ENCODE measurements at places on chromosomes 6 and 20. TPM values are rescaled to one million over a fixed set of nuclear protein-coding genes. Genes with fewer than 3 reads are reported as not detected.

Gene HMGA1
- 36.4 TPM for total RNA-seq

- DNase-seq: no peak
These were observed 76.7 kb downstream of the CDYL start for GRCh38 chr6:4852938-4853337.

GRCh38 chr6:141463237-141463977 lies 669.3 kb upstream of the GJE1 start:
- DNase-seq: no peak

- no peak for DNase-seq
These were observed 103.4 kb upstream of the BTBD3 start for GRCh38 chr20:11814267-11814666.

DNA sequence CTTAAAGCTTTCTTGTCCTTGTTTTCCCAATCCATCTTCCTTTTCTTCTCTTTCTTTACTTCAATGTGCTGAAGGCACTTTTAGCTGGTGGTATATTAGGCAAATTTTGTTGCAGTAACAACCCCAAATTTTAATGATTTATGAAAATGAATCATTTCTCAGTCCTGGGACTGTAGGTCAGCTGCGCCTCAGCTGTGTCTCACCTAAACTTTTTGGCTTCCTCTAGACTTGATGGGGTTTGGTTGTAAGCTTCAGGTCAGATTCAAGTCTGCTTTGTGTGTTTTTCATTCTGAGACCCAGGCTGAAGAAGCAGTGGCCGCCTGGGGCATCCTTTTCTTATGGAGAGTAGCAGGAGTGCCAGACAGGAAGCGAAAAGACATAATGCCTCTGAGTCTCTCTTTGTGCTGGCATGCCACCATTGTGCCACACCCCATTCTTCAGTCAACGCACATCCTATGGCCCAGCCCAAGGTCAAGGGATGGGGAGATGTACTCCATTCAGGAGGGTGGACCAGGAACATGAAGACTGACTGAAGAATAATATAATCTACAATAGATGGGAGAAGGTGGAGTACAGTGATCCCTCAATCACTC lies 28.9 kb upstream of the CD83 start:
- DNase-seq: no peak

Gene IMPG1
- not detected for total RNA-seq

Gene NKX2-4
- total RNA-seq: not detected

DNA sequence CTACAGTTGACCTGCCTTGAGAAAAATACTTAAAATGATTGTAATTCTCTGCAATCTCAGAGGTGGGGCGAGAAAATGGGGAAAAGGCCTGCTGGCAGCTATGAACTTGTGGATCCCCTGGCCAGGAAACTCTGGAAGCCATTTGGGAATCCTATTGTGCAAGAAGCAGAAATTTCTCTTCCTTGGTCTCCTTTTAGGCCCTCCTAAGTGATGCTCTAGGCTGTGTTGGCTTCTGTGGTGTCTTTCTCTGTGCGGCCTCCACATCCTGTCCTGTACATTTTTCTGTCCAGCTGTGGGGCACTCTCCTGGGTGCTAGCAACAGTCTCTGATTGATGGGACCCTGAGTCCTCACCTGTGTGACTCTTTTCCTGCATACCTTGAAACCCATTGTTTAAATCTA lies 290.9 kb downstream of the FARS2 start:
- DNase-seq: no peak

- DNase-seq: no peak
These were observed 167.7 kb downstream of the ZNF217 start for GRCh38 chr20:53425941-53426340.

DNA sequence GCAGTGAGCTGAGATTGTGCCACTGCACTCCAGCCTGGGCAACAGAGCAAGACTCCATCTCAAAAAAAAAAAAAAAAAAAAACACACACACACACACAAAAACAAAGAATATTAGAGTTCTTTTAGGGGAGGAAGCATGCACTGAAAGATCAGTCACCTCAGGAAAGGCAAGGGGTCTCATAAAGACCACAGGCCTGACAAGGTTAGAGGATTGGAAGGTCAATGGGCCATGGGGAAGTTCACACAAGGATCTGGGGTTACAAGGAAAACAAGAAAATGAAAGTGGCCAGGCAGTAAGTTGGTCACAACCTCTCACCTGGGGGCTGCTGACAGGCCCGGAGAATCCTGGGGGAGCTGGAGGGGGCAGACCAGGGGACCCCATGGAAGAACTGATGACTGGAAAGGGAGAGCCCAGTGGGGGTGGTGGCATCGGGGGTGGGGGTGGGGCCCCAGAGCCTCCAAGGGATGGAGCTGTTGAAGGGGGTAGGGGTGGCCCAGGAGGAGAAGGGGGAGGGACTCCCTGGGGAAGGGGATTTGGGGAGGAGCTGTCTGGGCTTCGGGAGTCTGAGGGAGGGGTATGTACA lies 1.5 kb downstream of the RXRB start:
- no peak for DNase-seq

GRCh38 chr6:21807299-21808044 lies 213.9 kb downstream of the SOX4 start:
- no peak for DNase-seq

GRCh38 chr6:169177516-169178166 lies 76.0 kb downstream of the THBS2 start:
- no peak for DNase-seq

Gene ZBTB24
- 3.0 TPM for total RNA-seq

DNA sequence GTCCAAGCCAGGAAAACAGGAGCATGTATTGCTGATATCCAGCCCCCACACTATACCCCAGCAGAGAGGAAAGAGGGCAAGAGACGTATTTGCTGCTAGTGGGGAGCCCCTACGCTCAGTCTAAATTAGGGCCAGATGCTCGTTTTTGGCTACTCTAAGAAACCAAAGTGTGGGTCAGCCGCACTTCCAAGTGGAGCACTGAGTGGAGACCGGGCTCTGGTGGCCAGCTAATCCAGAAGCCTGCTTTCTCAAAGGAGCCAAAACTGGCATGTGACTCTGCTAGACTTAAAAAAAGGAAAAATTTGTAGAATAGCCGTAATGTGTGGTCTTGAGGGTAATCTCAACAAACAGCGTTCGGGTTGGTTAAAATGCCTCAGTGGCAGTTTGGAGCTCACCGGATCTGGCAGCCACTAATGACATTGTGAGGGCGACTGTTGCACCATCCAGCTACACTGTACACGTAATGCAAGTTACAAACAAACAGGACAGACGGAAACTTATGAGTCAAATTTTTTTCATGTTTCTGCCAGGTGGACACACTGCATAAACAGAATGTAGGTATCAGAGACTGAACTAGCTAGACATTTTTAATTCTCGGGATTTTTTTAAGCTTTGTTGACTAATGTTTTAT lies 230.9 kb downstream of the FOXC1 start:
- DNase-seq: no peak

DNA sequence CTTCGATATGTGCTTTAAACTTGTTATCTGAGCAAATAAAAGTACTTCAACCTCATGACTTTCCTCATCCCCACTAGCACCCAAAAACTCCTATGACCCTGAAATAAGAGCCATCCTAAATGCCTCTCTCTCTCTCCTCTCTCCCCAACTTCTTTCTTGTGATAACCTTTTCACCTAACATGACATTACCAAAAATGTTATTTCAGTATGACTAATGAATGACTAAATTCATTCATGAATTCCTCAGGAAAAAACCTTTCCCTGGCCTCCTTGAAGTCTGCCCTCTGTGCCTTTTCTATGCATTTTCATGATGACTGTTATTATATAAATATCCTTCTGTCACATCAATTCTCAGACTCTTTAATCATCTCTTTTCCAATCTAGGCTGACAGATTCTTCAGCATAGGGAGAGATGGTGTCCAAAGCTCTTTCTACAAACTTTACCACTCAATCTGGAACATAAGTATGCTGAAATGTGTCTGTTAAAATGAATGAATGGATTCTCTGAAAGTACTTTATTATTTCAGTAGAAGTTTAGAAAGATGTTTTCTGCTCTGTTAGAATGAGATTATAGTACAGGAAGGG lies 114.3 kb upstream of the GGTLC1 start:
- no peak for DNase-seq

DNA sequence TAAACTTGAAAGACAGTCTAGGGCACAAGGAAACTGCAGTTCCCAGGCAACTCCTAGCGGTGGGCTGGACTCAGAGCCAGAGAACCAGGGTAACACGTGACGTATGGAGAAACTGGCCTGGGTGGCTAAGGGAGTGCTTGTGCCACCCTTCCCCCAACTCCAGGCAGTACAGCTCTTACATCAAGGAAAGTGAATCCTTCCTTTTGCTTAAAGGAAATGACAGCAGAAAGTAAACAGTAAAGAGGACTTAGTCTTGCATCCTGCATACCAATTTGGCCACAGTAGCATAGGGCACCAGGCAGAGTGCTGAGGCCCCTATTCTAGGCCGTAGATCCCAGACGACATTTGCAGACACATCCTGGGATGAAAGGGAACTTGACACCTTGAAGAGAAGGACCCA lies 322.8 kb downstream of the CD109 start:
- DNase-seq: no peak

GRCh38 chr6:72977114-72977513 lies 248.2 kb downstream of the KHDC1L start:
- no peak for DNase-seq

DNA sequence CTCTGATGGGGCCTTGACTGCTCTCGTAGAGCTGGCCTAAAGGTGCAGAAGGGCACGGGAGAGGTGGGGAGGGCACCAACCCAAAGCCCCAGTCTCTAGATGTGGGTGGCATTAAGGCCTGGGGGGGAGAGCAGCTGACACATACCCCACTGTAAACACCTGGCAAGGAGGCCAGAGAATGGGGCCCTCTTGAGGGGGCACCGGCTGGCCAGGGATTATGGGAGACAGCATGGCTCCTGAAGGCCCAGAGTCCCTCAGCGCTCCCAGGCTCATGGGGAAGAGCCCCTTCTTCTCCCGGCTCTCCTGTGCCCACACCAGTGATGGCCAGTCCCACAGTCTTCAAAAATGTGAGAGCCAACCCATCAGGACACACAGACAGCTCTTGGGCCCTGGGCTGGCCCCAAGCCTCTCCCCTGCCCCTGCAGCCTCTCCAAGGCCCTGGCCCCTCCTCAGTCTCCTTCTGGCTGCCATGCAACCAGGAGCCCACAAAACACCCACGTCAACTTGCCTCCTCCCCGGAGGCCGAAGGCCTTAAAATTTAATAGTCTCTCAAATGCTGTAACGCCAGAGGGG lies 58.2 kb upstream of the FOXP4 start:
- no peak for DNase-seq

DNA sequence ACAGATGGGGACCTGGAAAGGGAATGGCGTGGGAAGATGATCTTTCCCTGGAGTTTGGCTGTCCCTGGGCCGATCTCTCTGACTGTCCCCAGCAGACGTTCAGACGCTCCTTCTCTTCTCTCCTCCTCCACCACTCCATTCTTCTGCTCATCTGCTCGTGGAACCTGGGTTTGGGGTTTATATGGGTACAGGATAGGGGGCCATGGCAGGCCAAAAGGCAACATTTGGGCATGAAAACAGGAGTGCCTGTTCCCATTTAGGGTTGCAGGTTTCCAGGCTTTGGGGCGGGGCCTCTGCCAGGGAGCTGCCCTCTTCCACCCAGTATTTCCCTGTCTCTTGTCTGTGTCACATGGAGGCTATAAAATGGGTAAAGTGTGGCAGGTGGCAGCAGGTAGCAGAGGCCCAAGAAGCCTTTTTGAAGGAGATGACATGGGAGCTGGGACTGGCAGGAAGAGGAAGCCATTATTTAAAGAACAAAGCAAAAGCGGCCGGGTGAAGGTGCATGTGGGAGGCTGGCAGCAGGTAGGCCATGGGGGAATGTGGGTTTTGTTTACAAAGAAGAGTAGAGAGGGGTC lies 203.7 kb downstream of the BMP7 start:
- peak; percentile 55 for DNase-seq

DNA sequence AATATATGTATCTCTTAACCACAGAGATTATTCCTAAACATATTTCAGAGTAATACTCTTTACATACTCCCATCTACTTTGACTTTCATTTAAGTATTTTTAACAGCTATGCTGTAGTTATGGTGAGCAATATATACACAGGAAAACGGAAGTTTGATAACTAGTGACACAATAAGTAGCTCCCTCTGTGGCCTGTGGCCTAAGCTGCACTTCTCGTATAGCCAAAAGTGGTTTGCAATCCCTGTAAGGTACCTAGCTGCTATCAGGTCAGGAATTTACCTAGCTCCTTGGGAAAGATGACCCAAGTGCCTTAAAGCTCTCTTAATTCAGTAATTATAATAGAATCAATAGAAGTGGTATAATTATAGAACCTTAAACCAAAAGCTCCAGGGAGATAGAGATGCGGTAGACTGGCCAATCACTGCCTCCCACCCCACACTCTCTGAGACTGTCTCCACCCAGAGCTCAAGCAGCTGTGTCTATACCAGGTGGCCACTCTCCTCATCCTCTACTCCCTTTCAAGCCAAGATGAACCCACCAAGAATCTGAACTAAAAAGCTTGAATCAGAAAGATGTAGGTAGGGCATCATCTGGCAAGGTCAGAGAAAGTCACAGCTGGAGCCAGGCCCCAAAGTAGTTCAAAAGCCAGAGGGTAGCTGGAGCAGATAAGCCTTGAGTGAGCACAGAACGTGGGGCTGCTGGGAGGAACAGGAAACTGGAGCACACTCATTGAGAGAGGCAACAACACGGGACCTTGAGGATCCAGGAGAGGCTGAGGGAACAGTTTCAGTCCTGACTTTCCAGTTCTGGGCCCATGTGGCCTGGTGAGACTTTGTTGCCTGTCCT lies 84.9 kb upstream of the ASF1A start:
- no peak for DNase-seq

DNA sequence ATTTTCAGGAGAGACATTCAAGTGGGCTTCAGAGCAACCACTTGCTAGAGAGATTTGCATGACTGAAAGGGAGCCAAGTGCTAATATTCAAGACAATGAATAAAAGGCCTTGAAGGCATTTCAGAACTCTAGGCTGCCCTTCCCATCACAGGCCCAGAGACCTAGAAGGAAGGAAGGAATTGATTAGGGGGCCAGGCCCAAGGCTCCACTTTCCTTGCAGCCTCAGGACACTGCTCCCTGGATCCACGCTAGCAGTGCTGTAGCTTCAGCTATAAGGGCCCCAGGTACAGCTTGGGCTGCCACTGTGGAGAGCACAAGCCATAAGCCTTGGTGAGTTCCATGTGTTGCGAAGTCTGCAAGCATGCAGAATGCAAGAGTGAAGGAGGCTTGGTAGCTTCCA lies 731.9 kb upstream of the FLRT3 start:
- no peak for DNase-seq

DNA sequence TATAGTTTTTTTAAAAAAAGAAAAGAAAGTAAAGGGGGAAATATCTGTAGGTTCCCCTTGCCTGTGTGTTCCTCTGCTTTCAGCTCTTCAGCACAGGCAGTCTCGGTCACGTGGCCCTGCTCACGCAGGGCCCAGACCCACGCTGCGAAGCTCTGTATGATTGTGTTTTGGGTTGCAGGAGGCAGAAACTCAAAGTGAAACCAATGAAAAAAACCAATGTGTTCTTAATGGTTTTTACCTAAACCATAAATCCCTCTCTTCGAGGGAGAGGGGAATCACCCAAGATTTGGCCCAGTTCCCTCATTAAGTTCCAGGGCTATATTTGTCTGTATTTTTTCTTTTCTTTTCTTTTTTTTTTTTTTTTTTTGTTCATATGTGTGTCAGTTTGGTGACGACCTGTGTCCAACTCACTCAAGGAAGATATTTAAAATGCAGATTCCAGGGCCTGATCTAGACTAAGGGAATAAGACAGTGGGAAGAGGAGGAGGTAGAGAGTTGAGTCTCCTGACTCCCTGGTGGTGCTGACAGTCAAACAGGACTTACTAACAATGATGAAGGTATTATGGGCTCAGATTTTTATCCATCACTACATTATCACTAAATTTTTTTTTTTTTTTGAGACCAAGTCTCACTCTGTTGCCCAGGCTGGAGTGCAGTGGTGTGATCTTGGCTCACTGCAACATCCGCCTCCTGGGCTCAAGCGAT lies 33.8 kb upstream of the RREB1 start:
- no peak for DNase-seq

- DNase-seq: no peak
These were observed 91.7 kb upstream of the HDDC2 start for GRCh38 chr6:125393449-125393858.

Gene NFKBIE
- 4.7 TPM for total RNA-seq

All from cardiac septum (tissue), 1 donor.